T-helper 22 cell (primary cell): ENCODE measurements at places on chromosomes 3 and 15.

- DNase-seq: peak; percentile 21
Observed at GRCh38 chr15:63466378-63467192, 37.8 kb upstream of the USP3 start.

DNA sequence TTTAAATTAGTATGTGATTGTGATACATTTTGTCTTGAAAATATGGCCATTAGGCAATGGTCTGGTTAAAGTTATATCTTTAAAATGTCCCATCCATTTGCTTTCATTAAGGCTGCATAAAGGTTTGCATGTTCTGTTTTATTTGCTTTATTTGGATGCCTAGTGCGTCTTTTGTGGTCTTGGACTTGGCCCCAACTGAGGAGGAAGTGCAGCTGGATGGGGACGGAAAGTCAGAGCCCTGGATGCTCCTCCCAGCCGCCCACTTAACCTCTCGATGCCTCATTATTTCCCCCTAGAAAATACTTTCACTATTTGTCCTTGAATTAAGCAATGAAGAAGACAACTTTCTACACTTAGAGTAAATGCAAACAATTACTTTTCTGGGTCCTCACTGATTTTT is 898.2 kb downstream of the MCTP2 start:
- no peak for DNase-seq

GRCh38 chr15:92847841-92848240 is 52.3 kb upstream of the CHD2 start:
- no peak for DNase-seq

GRCh38 chr15:25944386-25944785 is 81.3 kb upstream of the ATP10A start:
- DNase-seq: no peak

- DNase-seq: no peak
Observed at GRCh38 chr3:31185062-31185357, 290.5 kb upstream of the GADL1 start.

DNA sequence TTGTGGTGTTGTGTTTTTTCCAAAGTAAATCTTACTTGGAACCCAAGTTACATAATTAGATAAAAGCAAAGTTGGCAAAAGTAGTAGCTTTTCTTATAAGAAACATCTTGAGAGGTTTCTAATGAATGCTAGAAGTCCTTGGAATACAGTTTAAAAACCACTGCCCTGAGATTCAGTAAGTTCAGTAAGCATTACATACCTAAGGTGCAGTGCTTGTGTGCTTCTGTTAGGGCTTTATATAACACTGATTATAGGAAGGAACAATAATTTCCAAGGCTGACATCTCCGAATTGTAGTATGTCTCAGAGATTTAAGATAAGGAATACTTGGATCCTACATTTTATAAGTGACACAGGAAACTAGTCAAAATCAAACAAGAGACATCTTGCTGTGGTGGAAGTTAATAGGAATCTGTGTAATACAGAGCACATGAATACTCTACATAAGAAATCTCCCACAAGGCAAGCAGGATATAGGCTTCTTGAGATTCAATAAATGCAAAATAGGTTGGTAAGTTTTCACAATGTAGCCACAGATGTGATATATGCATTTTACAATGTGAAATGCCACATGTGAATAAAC is 268.2 kb downstream of the LSAMP start:
- DNase-seq: no peak

DNA sequence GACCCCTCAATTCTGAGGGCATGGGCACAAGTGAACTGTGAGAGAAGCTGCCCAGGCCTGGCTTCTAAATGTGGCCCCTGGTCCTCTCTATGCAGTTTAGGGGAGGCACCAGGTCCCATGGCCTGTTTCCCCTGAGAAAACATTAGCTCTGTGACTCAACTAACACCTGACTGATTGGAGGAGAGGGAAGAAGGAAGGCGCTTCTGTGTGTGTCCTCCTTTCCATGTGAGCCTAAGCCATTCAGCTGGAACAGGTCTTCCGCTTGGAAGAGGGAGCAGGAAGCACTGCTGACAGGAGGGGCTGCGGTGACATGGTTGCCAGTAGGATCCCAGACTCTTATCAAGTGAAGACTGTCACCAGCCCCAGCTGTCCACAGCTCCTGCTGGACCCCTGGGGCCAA is 79.5 kb downstream of the MYLK start:
- no peak for DNase-seq

DNA sequence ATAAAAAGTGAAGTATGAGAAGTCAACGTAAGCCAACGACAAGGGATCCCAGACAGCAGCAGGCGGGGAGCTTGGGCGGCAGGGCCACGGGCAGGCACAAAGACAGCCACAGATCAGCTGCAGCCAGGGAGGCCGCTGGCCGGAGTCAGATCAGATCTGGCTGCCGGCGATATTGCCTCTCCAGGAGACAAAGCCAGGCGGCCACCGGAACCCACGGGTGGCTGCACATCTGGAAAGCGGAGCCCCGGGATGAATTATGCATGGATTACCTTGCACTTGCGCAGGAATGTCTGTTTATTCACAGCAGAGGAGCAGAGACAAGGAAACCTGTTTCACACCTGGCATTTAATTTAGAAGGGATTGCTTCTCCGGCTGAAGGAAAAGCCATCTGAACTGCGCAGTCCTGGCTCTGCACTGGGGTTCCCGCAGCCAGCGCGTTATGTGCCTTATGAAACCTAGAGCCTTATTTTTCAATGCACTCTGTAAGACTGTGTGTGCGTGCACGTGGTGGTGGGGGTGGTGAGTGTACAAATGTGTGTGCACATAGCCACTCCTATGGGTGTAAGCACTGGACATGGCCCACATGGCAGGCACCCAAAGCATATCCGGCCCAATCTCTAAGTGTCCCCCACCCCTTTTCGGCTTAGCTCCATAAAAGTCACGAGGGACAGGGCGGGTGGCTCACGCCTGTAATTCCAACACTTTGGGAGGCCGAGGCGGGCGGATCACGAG is 427.8 kb upstream of the MCTP2 start:
- no peak for DNase-seq

DNA sequence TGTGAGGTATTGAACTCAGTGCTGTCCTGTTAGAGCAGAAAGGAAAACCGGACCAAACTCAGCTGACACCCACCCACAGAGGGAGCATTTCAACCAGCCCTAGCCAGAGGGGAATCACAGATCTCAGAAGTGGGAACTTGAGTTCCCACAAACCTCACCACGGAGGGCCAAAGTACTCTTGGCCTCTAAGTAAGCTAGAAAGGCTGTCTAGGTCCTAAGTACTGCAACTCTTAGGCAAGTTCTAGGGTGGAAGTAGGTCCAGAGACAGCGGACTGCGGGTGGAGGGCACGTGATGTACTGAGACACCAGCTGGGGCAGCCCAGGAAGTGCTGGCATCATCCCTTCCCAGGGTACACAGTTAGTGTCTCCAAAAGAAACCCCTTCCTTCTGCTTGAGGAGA is 34.1 kb downstream of the EOMES start:
- no peak for DNase-seq

GRCh38 chr15:76342058-76342381 is 5.4 kb downstream of the ISL2 start:
- no peak for DNase-seq

DNA sequence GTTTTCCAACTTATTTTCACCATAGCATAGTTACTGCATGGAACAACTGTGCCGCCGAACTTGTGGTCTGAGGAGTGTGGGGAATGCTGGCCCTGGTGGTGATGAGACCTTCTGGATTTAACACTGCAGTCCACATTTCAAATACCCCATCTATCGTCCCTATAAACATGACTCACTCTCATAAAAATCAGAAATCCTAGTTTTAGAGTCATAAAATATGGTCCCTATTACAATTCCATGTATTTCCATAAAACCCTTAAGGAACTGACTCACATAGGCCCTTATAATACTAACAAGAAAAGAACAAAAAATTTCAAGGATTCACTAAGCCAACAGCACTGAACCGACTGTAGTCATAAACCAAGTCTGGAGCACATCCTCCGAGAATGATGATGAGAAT is 147.2 kb downstream of the FOXP1 start:
- DNase-seq: no peak

DNA sequence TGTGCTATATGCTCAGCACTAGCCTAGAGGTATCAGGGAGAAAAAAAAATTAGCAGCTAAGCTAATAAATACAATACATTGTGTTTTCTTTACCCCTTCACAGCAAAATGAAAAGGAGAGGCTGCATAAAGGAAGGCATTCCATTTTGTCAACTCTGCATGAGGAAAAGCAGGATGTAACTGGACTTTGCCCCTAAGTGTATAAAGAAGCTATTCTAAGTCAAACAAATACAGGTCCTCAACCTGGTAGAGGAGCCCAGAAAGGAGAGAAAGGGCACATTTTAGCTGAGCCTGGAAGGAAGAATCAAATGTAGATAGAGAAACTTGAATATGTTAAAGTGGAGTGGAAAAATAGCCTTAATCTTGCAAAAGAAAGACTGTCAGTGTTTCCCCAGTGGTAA is 89.0 kb upstream of the SPRED1 start:
- no peak for DNase-seq

DNA sequence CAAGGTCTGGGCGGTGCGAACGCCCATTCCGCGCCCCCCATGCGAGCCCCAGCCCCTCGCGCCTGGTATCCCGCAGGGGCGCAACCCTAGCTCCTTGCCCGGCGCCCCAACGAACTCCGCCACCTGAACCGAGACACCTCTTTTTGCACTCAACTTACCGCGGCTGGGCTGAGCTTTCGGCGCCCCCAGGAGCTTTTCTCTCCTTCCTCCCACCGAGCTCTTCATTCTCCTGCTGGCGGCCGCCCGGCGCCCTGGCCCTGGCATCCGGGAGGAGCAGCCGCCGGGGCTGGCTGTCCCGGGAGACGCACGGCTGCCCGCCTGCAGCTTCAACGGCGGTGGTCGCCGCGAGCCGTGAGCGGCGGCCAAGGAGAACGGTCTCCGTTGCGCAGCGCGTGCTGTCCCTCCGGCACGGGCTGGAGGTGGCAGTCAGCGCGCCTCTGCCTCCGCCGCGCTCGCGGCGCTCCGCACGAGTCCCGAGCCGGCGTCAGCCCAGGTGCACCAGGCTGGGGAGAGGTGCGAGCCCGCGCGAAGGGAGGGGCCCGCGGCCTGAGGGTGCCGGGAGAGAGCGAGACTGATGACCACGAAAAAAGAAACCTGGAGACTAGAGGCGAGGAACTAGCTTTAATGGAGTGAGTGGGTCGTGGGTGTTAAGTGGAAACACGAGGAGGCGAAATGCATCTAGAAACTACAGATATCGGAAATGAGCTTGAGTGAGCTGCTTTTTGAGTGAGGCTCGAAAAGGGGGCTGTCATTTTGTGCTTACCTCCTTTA is 621.5 kb upstream of the ZNF385D start:
- DNase-seq: no peak

- no peak for DNase-seq
Observed at GRCh38 chr3:148173851-148174250, 523.9 kb upstream of the AGTR1 start.

GRCh38 chr3:25153561-25153960 is 274.5 kb upstream of the RARB start:
- no peak for DNase-seq

DNA sequence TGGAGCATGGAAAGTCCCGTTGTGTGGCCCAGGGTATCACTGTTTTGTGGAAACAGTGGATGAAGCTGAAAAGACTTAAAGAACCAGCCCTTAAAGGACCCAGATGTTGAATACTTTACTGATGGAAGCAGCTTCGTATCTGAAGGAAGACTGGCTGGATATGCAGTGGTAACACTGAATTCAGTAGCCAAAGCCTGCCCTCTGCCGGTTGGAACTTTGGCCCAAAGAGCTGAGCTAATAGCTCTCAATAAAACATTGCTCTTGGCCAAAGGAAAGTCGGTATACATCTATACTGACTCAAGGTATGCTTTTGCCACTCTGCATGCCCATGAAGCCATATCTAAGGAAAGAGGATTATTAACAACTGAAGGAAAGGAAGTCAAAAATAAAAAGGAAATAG is 885.4 kb downstream of the PDCD6IP start:
- DNase-seq: no peak

- no peak for DNase-seq
Observed at GRCh38 chr3:110015231-110015963, 678.1 kb upstream of the DPPA4 start.
